Cardiac septum (tissue), 1 donor: ENCODE measurements at places on chromosomes 2 and 18.
A peak's percentile ranks its signal among the peaks of the same experiment; 100 is the strongest.

DNA sequence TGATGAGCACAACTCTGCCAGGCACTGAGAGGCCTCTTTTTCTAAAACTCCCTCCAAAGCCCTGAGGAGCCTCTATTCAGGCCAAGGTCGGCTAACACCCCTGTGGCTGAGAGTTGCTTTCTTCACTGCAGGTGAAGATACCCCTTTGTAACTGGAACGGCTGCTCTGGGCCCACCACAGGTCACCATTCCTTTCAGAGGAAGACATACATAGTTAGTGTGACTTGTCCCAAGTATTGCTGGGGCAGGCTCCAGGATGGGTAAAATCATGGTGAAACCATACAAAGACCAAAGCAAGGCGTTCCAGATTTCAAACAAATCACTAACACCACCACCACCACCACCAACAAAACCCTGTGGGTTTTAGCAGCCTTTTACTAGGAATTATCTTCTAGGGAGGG lies 36.8 kb downstream of the CHST10 start:
- DNase-seq = no peak

- no peak for DNase-seq
Measured at GRCh38 chr2:112661656-112662305, 16.0 kb downstream of the SLC20A1 start.

DNA sequence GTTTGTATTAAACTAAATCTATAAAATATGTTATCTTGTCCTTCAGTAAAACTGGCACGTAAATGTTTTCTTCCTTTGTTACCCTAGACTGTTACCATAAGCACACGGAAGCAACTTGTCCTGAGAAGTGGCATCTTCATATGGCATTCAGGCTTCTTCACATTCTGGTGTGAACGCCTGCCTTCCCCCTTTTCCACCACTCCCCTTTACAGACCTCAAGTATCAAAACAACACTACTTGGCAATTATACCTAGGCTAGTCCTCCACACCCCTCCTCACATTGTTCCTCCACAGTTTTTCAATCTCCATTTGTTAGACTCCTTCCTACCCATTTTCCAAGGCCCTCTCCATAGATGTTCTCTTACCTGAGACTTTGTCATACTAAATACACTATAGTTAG lies 2.9 kb downstream of the MEX3C start:
- no peak for DNase-seq

DNA sequence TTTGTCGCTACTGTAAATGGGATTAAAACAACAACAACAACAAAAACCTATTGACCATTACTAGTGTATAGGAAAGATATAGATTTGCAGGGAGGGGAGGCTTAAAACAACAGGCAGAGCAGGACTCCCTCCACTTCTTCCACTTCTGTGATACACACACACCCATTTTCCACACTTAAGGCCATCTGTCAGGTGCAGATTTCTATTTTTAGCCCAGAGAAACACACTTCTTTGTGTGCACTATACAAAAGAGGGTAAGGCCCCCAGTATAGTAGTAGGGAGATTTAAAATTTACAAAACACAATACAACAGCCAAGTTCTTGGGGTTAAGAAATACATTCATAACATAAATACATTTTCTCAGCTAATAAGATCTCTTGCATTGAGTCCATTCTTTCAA lies 22.4 kb downstream of the PTPN2 start:
- DNase-seq = no peak

- DNase-seq = no peak
Measured at GRCh38 chr2:105796791-105797190, 52.1 kb downstream of the NCK2 start.

GRCh38 chr2:71064110-71064611 lies 4.3 kb upstream of the NAGK start:
- DNase-seq = no peak

DNA sequence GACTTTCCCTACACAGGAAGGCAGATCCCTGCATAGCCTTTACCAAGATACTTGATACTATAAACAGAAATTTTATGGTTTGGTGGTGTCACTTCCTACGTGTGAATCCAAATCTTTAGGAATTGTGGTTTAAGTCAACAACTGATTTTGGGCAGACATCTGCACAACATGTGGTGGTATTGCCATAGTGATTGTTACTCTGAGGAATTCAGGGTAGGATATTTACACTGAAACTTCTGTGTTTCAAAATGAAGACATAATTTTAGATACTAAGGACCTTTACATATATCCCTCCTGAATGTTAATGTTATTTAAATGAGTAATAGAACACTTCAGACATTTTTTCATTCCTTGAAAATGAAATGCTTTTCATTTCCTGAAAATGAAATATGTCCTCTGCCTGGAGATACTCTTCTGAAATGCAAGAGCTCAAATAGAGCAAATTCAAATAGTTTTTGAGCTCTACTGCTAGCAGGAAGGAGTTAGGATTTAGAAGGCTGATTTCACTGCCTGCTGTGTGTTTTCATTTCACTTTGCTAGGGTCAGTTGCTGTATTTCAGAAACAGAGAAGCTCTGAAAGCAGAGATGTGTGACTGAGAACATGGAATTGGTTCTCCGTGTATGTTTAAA lies 77.2 kb downstream of the MDH1 start:
- DNase-seq = no peak

GRCh38 chr2:195486987-195487644 lies 169.9 kb upstream of the SLC39A10 start:
- no peak for DNase-seq

GRCh38 chr2:143909577-143910353 lies 610.2 kb downstream of the ZEB2 start:
- DNase-seq = no peak

GRCh38 chr2:173187941-173188788 lies 112.5 kb downstream of the MAP3K20 start:
- DNase-seq = no peak

GRCh38 chr2:216572582-216573578 lies 60.3 kb upstream of the IGFBP2 start:
- peak; percentile 92 for DNase-seq

DNA sequence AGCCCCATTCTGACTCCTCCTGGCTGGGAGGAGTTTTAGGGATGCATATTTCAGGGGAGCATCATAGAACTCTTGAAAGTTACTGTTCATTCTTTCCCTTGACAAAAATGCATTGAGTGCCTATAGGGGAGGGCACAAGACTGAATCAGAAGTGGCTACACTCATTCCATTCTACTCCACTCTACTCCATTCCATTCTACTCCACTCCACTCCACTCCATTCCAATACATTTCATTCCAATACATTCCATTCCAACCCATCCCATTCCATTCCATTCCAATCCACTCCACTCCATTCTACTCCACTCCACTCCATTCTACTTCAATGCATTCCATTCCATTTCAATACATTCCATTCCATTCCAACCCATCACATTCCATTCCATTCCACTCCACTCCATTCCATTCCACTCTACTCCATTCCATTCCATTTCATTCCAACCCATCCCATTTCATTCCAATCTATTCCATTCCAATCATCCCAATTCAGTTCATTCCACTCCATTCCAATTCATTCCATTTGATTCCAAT lies 110.8 kb downstream of the LOXHD1 start:
- DNase-seq = no peak

DNA sequence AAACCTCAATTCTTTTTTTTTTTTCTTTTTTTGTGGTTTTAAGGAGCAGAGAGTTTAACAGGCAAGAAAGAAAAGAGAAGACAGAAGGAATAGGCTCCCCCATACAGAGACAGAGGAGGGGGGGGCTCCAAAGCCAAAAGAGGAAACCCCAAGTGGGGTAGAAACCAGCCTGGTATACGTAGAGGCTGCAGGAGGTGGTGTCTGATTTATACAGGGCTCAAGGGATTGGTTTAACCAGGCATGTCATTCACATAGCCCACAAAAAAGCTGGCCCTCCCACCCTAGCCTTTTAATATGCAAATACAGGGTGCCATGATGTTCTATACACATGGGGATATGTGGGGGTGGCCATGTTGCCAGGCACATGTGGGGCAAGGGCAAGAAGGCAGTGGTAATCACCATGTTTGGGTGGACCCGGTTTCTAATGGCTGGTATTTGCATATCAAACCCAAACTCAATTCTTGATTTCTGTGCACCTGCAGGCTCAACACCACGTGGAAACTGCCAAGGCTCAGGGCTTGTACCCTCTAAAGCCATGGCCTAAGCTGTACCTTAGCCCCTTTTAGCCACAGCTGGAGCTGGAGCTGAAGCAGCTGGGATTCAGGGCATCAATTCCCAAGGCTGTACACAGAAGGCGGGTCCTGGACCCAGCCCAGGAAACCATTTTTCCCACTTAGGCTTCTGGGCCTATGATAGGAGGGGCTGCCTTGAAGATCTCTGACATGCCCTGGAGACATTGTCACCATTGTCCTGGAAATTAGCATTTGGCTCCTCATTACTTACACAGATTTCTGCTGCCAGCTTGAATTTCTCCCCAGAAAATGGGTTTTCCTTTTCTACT lies 170.3 kb downstream of the MAIP1 start:
- DNase-seq = no peak

DNA sequence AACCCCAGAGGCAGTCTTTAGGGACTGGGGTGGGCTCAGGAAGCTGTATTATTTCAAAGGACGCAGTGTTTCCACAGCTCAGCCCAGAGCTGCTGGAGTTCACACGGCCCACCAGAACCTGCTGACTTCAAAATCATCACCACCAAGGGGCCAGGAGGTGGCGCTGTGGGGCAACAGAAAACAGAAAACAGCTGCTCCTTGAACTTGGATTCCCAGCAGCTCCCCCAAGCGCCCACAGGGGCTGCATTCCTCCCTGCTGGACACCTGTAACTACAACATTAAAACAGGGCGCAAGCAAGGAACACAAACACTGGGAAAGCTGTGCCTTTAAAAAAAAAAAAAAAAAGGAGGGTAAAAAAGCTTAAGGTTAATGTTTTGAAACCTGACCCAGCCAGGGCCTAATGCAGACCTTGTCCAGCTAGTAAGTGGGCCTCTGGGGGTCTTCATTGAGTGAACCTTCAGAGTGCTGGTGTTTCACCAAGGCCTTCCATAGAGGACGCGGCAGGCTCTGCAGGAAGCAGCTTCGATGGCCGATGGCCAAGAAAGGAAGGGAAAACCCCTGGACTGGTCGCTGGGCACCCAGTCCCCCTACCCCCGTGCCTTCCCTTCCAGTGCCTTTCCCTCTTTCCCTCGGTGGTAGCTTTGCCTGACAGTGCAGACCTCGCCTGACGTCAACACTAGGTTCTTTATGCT lies 25.9 kb downstream of the MLPH start:
- peak; percentile 92 for DNase-seq

- DNase-seq = no peak
Measured at GRCh38 chr2:627340-627709, 49.9 kb downstream of the TMEM18 start.

DNA sequence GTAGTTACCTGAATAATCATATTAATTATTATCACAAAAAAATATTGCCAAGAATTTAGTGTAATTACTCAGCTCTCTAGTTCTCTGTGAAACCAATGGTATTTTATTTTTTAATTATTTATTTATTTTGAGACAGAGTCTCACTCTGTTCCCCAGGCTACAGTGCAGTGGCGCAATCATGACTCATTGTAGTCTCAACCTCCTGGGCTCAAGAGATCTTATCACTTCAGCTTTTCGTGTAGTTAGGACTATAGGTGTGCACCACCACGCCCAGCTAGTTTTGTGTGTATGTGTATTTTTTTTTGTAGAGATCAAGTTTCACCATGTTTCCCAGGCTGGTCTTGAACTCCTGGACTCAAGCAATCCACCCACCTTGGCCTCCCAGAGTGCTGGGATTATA lies 440.4 kb upstream of the CDH20 start:
- DNase-seq = no peak

DNA sequence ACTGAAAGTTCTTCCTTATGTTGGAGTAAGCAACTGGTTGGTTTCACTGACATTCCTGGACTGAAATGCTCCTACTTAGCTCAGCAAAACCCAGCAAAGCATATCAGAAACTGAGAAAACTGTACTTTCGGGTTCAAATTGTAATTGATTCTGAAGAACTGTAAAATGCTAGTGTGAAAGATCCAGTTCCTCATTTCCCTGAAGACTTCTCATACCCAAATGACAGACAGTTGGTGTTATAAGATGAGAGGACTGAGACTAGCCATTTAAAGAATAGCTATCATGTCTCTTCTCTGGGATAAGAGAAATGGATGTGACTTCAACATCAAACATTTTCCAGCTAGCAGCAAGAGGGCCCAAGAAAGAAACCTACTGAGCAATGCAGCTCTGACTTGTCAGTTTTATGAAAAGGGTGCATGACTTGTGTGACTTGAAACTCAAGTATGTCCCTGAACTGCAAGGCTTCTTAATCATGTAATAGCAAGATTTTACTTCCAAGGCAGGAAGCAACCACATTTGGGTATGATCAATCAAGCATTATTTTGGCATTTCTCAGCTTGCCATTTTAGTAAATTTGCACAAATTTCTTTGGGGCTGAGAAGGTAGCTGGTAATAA lies 420.3 kb upstream of the MMADHC start:
- no peak for DNase-seq

DNA sequence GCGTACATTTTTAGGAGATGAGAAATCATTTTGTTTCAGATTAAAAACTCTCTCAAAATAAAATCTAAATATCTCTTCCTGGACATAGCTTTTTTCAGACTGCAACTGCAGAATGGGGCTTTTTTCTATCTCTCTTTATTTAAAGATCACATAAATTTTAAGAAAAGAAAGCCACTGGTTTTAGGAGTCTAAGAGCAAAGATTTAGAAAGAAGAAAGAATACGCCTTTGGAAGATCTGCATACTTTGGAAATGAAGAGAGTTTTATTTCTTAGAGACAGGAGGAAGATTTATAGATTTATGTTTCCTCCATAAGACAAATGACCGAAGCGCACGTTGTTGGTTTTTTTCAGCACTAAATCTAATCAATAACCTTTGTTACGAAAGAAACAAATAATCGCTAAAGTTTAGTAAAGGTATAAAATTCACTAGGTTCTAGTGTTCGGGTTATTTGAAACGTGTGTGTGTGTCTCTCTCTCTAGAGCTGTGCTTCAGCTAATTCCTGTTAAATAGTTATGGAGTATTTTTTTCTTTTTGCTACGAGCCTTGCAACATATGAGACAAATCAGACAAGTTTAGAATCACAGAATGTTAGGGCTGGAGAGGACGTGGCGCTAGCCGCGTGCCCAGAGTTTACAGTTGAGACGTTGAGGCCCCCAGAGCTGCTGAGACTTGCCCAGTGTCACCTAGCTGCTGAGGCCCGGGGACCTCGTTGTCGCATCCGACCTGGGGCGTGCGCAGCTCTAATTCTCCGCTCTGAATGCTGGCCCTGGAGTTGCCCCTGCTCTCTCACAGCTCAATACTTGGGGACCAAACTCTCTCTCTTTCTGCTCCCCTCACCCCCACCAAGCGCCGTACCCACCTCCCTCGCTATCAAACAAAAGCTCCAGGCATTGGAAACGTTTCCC lies 69.9 kb downstream of the CTAGE1 start:
- no peak for DNase-seq

- DNase-seq = no peak
Measured at GRCh38 chr18:41265047-41265446, 690.0 kb upstream of the PIK3C3 start.
